ENCODE measurements at places on chromosomes 13 and 19.

- no peak for DNase-seq
Observed at GRCh38 chr13:51820016-51820597, 16.1 kb upstream of the DHRS12 start.

DNA sequence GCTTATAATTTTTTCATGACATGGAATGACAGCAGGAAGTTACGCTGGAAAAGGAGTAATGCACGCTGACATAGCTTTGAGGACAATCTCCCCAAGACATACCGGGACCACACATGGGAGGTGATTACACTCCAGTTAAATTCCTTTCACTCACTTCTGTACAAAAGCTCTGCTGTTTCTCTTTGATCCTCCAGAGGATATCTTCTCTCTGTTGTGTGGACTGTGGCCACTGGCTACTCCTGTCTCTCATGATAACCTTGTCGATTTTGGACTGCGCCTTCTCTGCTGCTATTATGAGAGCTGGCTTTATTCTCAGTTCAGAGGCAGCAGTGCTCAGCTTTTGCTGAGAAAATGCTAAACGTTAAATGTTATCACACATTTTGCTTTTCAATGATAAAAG lies 464.6 kb downstream of the FGF9 start:
- DNase-seq, result no peak

DNA sequence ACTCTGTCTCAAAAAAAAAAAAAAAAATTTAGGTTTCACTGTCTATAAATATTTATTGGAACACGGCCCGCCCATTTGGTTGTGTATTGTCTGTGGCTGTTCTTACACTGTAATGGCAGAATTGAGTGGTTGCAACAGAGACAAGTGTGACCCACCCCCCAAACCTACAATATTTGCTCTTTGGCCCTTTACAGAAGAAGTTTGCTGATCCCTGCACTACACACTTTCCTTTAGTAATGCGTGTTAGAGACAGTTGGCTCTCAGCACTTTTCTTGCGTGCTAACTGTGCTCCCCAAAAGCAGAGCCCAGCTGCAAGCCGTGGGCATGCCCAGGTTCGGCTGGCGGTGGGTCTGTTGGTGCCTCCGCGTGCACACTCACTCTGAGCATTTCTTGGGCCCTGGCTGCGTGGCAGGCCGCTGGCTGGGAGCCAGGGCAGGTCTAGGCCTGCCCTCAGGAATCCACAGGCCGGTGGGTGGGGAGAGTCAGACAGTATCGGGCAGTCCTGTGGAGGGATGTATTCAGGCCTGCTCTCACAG lies 72.6 kb downstream of the SIPA1L3 start:
- DNase-seq, result no peak

DNA sequence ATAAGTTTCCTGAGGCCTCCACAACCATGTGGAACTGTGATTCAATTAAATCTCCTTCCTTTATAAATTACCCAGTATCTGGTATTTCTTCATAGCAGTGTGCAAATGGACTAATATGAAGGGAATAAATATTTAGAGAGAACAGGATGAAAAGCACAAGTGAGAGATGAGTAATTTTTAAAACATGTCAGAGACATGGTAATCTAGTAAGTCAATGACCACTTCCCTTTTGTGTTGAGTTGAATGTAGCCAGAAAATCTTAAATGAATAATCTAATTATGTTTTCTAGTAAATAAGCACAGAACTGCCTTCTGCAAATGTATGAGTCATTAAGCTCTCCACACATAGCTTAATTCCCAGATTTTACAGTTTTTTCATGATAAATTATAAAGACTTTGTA lies 524.1 kb upstream of the SLITRK5 start:
- DNase-seq, result no peak

DNA sequence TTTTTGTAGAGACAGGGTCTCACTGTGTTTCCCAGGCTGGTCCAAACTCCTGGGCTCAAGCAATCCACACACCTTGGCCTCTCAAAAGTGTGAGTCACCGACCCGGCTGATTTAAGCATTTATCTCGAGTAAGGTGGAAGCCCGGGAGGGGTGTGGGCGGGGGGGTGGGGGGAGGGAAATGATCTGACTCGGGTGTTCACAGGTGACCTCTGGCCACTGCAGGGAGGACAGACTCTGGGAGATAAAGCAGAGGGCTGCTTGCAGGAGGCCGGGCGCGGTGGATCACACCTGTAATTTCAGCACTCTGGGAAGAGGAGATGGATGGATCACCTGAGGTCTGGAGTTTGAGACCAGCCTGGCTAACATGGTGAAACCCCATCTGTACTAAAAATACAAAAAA lies 7.9 kb downstream of the DENND1C start:
- no peak for DNase-seq

DNA sequence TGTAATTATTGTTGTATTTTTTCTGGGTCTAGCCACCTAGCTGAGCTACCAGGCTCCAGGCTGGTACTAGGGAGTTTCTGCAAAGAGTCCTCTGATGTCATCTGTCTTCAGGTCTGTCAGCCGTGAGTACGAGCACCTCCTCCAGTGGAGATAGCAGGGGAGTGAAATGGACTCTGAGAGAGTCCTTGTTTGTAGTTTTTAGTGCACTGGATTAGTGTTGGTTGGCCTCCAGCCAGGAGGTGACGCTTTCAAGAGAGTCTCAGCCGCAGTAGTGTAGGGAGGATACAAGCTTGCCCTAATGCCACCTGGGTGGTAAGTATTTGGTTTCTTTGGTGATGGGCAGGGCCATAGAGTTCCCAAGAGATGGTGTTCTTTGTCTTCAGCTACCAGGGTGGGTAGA lies 384.8 kb downstream of the SLC7A1 start:
- no peak for DNase-seq

GRCh38 chr19:10390652-10391286 lies 10.4 kb upstream of the TYK2 start:
- DNase-seq, result peak; percentile 52

- no peak for DNase-seq
Observed at GRCh38 chr19:30587869-30588268, 215.7 kb downstream of the ZNF536 start.

DNA sequence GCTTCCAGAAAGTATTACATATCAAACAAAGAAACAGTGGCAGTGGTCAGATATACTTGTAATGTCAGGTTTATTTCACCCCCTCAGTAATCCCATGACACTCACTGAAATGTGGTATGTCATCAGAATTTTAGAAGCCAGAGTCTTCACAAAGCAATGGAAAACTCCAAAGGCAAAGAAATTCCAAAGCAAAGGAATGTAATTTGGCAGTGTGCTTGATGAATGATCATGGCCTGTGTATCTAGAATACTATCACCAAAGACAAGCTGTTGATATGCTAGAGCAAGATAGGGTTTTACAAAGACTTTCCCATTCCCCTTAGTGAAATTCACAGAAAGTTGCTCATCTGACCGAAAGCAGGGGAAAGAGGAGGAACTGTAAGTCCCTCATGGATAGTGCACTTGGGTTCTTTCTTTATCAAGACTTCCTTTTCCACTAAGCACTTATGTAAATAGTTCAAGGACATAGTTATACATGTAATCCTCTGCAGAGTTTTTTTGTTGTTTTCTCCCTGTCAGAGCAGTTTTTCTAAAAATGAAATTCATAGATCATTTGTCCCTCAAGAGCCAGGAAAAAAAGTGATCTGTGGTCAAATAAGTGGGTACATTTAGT lies 243.4 kb downstream of the NHLRC3 start:
- DNase-seq, result no peak

DNA sequence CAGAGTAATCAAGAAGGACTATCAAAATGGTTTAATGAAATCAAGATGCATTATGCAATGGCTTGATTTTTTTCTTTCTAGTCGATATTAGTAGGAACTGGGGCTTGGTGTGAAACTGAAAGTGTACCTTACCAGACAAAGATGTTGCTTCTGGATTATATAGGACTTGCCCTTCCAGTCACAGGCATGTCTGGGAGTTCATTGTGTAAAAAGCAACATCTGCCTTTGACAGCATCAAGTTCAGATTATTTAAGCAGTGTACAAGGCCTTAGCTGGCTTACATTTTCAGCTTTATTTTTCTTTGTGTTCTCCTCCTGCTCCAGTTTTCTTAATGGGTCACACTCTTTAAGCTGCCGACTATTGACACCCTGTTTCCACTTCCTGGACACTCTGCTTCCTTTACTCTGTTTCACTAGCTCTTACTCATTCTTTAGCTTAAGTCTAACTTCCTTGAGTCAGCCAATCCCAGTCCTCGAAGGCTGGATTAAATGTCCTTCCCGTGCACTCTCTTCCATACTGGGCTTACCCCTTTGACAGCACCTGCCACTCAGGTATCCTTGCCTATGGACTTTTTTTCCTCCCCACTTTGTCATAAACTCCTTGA lies 29.4 kb upstream of the OLFM4 start:
- DNase-seq, result no peak

GRCh38 chr13:37288057-37288720 lies 182.7 kb upstream of the CSNK1A1L start:
- DNase-seq, result no peak
